ENCODE measurements at places on chromosomes 5 and 9.

- DNase-seq = no peak
These were observed 51.5 kb downstream of the MTMR12 start for GRCh38 chr5:32261198-32261597.

DNA sequence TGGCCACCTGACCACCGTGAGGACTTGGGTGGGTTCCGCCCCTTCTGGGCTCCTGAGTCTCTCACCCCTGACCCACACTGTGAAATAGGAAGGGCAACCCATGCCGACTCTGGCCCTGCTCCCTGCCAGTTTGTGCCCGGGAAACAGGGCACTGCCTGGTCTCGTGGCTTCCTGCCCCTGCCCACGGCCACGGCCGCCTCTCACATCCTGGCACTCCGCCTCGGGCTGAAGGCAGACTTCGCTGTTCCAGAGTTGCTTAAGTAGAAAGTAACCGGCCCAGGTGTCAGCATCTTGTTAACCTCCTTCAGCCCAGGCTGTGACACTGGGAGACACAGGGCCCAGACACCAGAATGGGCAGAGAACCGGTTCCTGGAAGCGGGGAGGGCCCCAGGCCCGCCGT lies 68.7 kb upstream of the RNU6ATAC start:
- no peak for DNase-seq

DNA sequence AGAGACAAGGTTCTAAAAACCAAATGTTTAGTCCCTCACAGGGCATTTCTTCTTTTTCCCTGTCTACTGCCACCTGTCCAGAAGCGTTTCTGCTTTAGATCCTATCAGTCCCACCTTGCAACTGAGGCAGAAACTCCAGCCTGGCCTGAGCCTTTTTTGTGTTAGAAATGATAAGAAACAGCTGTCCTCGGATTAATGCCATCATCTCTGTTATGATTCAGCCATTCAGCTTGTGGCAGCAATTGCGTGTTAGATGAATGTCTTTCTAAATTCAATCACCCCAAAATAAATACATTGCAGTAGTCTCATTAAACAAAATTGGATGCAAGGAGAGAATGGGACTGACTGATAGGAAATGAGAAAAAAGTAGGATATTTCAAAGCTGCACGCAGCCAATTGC lies 28.3 kb upstream of the FRMPD1 start:
- DNase-seq = no peak

- DNase-seq = no peak
These were observed 21.4 kb upstream of the FAM81B start for GRCh38 chr5:95369782-95370181.

DNA sequence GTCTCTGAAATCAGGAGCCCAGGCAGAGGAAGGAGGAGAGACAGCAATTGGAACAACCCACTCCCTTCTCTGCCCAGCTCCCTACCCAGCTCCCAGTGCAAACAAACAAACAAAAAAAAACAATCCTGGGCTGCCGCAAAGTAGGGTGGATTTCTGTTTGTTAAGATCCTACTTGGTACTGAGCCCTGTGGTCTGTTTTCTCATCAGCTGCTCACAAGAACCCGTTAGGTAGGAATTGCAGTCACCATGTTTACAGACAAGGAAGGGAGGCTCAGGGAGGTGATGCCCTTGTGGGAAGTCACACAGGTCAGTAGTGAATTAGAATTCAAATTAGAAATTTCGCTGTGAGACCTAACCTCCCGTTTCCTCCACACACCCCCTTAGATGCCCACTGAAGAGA lies 128.8 kb upstream of the RAD23B start:
- DNase-seq = no peak

GRCh38 chr5:1768283-1769000 lies 31.2 kb downstream of the MRPL36 start:
- no peak for DNase-seq

DNA sequence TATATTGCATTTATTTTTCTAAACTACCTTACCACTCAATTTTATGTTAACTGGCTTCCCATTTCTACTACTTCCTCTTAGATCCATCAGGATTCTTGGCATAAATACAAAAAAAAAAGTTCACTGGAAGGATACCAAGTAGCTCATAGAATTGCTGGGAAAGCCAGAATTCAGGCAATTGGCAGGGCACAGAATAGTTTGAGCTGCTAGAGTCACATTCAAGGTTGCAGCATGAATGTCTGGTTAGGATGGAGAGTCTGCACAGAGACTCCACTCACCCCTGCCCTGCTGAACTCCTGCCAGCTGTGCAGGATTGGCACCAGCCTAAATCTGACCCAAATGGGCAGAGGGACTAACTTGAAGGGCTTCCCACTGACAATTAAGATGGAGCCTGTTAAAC lies 4.9 kb upstream of the AMACR start:
- no peak for DNase-seq

DNA sequence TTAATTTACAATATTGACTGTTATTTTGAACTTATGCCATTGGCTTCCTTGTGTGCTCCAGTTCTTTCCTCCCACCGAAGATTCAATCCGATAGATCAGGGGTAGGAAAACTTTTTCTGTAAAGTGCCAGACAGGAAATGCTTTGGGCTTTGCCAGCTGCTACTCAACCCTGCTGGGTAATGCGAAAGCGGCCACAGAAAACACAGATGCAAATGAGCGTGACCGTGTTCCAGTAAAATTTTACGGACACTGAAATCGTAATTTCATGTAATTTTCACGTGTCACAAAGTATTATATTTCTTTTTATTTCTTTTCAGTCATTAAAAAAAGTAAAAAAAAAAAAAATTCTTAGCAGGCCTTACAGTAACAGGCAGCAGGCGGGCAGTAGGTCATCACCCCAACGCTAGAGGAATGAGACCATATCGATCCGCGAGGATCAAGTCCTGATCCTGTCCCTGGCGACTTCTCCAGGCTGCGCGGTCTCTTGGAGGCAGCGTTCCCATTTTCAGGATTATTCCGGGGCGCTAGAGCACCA lies 599 bp downstream of the NMRK1 start:
- peak; percentile 40 for DNase-seq

DNA sequence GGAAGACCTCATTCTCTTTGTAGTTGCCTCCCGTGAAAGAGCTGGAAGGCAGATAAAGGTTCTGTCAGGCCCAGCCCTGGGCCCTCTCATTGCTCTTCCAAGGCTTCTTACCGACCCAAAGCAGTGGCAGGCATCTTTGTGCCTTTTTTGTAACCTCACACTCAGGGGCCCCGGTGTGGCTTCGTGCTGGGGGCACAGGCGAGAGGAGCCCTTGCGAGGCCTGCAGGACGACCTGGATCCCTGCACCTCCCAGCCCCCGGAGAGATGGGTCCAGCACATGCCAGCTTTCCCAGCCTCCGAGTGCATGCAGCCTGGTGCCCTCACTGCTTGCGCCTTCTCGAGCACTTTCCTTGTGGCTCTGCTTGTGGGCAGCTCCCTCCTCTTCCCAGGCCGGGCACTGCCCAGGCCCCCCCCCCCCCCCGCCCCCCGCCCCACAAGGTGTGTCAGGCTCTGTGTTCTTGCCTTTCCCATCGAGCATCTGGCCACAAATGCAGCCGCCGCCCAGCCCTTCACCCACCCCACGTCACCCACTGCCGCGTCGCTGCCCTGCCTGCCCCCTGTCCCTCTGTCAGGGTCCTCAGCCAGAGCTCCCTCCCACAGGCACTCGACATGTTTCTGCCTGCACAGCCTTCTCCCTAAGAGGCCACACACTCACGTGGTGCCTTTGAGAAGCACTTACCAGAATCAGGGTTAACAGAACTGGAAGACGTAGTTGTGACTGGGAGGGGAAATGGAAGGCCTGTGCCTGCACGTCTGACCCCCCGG lies 63.7 kb upstream of the CACNA1B start:
- DNase-seq = no peak

- DNase-seq = no peak
These were observed 43.4 kb upstream of the NR4A3 start for GRCh38 chr9:99778308-99778707.

GRCh38 chr5:1444361-1445189 lies 665 bp downstream of the SLC6A3 start:
- DNase-seq = no peak

GRCh38 chr5:106521701-106522100 lies 1149.0 kb downstream of the EFNA5 start:
- DNase-seq = no peak

GRCh38 chr5:128815201-128815600 lies 150.1 kb upstream of the SLC27A6 start:
- DNase-seq = no peak

GRCh38 chr9:111411266-111411665 lies 72.9 kb downstream of the ECPAS start:
- DNase-seq = no peak

DNA sequence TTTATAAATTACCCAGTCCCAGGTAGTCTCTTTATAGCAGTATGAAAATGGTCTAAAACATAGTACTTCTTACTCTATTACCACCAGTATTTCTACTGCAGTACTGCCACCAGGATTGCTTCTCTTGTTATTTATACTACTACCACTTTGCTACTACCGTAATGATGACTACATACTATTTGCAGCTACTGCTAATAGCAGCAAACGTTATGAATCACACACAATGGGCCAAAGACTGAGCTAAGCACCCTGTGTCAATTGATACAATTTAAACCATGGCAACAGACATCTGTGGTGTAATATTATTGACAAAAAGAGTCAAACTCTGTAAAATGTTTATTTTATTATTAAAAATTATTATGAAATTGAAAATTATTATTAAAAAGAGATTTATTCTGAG lies 15.3 kb upstream of the KIF12 start:
- no peak for DNase-seq

DNA sequence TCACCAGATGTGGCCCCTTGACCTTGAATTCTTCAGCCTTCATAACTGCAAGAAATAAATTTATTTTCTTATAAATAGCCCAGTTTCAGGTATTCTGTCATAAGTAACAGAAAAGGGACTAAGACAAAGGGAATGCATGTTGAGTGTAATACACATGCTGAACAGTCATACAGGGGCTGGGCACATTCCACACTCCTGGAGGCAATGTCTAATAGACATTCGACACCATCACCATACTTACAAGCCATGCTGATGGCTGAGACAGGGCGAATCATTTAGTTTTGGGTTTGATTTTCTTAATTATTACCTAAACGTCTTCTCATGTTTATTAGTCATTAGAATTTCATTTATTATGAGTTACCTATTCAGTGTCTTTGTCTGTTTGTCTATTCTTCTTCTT lies 68.5 kb downstream of the TENT4A start:
- no peak for DNase-seq

DNA sequence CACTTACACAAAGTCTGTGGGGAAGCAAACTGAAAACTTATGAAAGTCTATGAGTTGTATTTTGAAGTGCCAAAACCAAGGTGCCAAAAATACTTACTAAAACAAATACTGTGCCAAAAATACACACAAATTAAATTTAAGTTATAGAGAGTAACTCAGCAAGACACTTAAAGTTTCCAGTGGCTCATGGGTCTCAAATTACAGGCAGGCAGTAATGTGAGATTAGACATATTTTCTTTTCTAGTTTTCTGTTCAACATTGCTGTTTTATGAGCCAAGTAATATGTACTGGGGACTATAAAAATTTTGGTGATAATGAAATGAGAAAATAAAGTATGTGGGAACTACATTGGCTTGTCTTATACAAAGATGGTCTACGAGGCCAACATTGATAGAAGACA lies 172.2 kb upstream of the SNX2 start:
- DNase-seq = no peak

Measured in liver (tissue), 10 donors.